ENCODE measurements at places on chromosomes 4 and X.

- H3K27ac ChIP-seq = no peak overlapping the region
- no peak for DNase-seq
- H3K4me1 ChIP-seq = no peaks in the 10 kb centered on the region
- H3K4me3 ChIP-seq = no peak overlapping the region
Measured at GRCh38 chr4:124727331-124727890, 14.9 kb upstream of the ANKRD50 start.

DNA sequence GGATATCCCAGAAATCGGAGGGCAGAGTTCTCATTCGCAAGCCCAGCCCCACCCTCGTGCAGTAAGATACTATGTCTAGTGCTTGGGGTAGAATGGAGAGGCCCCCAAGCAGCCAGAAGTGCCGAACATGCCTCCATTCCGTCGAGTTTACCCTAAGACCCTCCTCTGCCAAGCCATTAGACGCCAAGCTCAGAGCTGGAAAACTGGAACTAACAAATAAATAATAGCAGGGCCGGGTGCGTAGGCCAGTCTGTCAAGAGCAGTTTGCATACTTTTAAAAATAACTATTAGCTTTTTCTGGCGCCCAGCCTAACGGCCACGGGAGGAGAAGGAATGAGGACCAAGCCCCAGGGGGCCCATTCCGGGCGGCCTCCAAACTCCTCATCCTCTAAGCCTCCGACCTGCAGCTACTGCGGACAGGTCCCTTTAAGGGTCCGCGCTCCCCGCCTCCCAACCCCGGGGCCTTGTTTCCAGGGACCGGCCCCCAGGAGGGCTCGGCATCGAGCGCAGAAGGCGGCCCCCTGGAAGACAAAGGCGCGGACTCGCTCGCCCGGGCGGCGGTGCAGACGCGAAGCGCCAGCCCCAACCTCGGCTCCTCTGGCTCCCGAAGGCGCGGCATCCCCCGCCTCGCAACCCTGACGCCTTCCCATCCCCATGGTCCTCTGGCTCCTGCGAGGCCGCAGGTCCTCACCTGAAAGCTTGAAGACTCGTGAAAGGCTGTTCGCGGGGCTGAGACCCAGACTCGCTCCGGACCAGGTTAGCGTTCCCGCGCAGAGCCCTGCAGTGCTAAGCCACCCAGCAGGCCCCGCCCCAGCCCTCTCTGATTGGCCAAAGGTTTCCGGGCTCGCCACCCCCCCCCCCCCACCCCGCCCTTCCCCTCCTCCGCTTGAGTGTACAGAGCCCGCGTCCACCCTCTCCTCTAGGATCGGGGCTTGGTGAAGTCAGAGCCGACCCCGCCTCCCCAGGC, at the start of gene TMSB15A:
Gene TMSB15A, minus strand, starts transcription at position 765 of the 967 bp plus-strand sequence.
- DNase-seq = peak; percentile 71
- H3K4me3 ChIP-seq = peak within 1 kb of the TSS; percentile 32
- peaks cover 17% of the 10 kb centered on the region for H3K27me3 ChIP-seq
- H3K4me1 ChIP-seq = no peaks in the 10 kb centered on the region
- H3K36me3 ChIP-seq = no peaks in the 10 kb centered on the region

- H3K4me1 ChIP-seq = no peaks in the 10 kb centered on the region
- H3K27ac ChIP-seq = no peak overlapping the region
- H3K4me3 ChIP-seq = no peak overlapping the region
Measured at GRCh38 chrX:53244610-53245009, 19.6 kb upstream of the KDM5C start.

DNA sequence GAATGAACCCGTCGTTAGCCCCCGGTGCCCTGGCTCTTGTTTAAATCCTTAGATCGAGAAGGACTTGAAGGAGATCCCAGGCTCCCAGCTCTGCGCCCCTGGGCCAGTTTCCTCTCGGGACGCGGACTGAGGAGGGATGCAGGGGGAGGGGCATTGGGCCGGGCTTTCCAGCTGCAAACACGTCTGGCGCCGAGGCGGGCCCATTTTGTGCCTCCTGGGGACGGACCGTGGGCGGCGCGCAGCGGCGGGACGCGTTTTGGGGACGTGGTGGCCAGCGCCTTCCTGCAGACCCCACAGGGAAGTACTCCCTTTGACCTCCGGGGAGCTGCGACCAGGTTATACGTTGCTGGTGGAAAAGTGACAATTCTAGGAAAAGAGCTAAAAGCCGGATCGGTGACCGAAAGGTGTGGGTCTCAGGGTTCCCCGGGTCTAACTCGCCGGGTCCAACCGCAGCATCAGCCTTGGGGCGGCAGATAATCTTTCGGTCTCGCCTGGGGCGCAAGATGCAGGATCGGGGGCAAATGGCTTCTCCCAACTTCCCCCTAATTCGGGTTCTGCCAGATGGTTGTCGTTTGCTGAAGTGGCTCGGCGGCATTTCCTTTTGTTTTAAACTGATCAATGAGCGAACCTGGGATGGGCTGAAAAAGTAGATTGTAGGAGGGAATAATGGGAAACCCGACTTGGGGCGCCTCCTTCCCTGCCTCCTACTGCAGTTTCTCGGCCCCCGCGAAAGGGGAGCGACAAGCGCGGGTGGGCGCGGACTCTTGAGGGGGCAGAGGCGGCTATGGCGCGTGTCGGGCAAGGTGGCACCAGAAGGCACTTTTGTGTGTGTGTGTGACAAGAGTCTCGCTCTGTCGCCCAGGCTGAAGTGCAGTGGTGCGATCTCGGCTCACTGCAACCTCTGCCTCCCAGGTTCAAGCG, 2.9 kb downstream of the PDGFRA start:
- H3K36me3 ChIP-seq = no peaks in the 10 kb centered on the region
- DNase-seq = peak; percentile 60
- no peaks in the 10 kb centered on the region for H3K27me3 ChIP-seq
- peak overlapping the region; percentile 30 for H3K4me3 ChIP-seq
- H3K4me1 ChIP-seq = peaks cover 47% of the 10 kb centered on the region

GRCh38 chr4:88792821-88793220, 95.2 kb upstream of the NAP1L5 start:
- no peak overlapping the region for H3K27ac ChIP-seq
- no peaks in the 10 kb centered on the region for H3K36me3 ChIP-seq
- H3K27me3 ChIP-seq = no peaks in the 10 kb centered on the region
- DNase-seq = no peak
- no peaks in the 10 kb centered on the region for H3K4me1 ChIP-seq
- H3K4me3 ChIP-seq = no peak overlapping the region

DNA sequence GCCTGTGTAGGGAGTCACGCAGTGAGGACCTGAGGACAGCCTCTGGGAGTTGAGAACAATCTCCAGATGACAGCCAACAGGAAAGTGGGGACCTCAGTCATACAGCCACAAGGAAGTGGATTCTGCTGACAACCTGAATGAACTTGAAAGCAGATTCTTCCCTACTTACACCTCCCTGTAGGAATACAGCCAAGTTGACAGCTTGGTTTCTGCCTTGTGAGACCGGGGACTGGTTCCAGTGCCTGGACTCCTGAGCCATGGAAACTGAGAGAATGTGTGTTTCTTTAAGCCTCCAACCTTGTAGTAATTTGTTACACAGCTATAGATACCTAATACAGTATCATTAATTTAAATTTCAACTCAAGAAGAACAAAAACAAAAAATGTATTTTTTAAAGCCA, 107.5 kb downstream of the CNKSR2 start:
- no peaks in the 10 kb centered on the region for H3K27me3 ChIP-seq
- H3K36me3 ChIP-seq = no peaks in the 10 kb centered on the region
- H3K4me1 ChIP-seq = no peaks in the 10 kb centered on the region

DNA sequence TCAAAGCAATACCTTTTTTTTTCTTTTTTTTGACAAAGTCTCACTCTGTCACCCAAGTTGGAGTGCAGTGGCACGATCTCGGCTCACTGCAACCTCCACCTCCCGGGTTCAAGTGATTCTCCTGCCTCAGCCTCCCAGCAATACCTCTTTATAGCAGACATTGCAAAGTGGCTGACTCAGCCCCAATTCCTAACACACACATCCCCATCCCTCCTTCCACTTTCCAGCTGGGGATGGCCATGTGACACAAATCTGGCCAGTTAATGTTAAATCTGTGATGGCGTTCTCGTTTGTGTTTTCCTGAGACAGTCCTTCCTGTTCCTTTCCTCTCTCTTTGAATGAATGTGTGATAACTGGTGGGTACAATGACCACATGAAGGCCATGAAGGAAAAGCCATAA, 276.2 kb upstream of the KLF3 start:
- no peaks in the 10 kb centered on the region for H3K36me3 ChIP-seq
- peaks cover 44% of the 10 kb centered on the region for H3K4me1 ChIP-seq
- no peaks in the 10 kb centered on the region for H3K27me3 ChIP-seq
- no peak for DNase-seq
- peak overlapping the region; percentile 74 for H3K27ac ChIP-seq

DNA sequence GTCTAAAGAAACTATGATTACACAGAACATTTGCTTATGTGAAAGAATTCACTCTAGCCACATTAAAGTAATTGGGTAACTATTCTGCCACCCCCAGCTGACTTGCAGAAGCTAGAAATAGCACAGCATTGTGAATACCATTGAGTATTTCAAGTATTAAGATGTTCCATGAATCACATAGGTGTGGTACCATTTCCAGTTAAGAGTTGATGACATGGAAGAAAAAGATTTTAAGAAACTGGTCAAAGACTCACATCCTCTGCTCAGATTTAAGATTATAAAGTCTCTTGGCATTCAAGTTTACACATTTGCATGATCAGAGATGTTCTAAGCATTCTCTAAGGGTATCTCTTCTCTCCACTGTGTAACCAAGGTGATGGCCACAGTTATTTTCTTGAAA, 287.5 kb downstream of the CAMK2D start:
- H3K36me3 ChIP-seq = no peaks in the 10 kb centered on the region
- no peak overlapping the region for H3K27ac ChIP-seq
- H3K27me3 ChIP-seq = no peaks in the 10 kb centered on the region
- no peak for DNase-seq
- no peaks in the 10 kb centered on the region for H3K4me1 ChIP-seq
- H3K4me3 ChIP-seq = no peak overlapping the region

DNA sequence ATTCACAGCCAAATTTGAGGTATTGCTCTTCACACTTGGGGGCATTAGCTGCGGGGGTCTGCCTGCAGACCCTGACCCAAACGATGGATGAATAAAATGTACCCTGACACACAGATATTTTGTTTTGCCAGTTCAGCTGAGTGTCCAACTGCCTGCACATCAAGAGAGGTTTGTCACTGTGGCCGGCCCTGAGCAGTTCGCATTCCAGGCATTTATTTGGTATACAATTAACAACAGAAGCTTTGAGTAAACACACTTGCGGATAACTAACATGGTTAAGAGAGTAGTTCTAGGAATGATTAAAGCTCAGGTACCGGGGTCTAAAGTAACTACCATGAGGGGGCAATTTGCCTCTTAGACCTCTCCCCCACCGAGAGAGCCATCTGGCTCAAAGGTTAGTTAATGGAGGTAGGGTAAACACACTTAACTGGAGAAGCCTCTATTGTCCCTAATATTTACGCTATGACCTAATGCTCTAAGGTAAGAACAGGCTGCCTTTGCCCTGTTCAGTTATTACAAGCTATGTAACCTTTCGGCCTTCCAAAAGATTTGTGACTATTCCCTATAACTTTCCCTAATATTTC, 162.0 kb downstream of the SNCA start:
- H3K4me1 ChIP-seq = no peaks in the 10 kb centered on the region
- no peak overlapping the region for H3K27ac ChIP-seq
- H3K27me3 ChIP-seq = no peaks in the 10 kb centered on the region
- no peaks in the 10 kb centered on the region for H3K36me3 ChIP-seq

GRCh38 chr4:180052629-180053028, 2190.6 kb upstream of the TENM3 start:
- no peak overlapping the region for H3K27ac ChIP-seq
- no peak overlapping the region for H3K4me3 ChIP-seq
- no peak for DNase-seq
- H3K27me3 ChIP-seq = no peaks in the 10 kb centered on the region
- no peaks in the 10 kb centered on the region for H3K4me1 ChIP-seq

DNA sequence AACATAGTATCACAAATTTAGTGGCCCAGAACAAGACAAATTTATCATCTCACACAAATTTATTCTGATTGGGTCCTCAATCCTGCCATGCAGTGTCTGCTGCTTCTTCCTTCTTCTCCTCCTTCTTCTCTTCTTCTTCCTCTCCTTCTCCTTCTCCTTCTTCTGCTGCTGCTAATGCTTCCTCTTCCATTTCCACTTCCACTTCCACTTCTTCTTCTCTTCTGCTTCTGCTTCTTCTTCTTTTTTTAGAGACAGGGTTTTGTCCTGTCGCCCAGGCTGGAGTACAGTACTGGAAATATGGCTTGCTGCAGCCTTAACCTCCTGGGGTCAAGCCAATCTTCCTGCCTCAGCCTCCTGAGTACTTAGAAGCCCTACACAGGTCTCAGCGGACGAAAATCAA, 37.5 kb downstream of the FGFBP1 start:
- no peak overlapping the region for H3K4me3 ChIP-seq
- H3K27me3 ChIP-seq = no peaks in the 10 kb centered on the region
- no peak overlapping the region for H3K27ac ChIP-seq
- no peaks in the 10 kb centered on the region for H3K36me3 ChIP-seq
- DNase-seq = no peak

DNA sequence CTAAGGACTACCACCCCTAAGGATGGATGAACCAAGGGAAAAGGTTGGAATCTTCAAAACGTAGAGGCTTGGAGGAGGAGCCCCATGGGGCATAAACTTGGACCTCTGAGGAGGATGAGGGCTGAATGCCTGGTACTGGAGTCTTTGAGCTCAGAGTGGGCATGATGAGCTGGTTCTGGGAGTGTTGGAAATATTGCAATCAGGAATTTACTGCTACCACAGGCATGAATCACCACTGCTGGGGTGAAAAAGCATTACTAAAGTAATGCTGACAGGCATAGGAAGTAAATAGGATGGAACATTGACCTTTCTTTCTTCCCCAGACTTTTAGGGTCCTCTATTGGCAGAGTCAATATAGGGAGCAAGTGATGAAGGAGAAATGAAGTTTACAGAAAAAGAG, 105.8 kb upstream of the RPS6KA3 start:
- H3K36me3 ChIP-seq = no peaks in the 10 kb centered on the region
- H3K4me1 ChIP-seq = no peaks in the 10 kb centered on the region
- H3K4me3 ChIP-seq = no peak overlapping the region
- no peak for DNase-seq

DNA sequence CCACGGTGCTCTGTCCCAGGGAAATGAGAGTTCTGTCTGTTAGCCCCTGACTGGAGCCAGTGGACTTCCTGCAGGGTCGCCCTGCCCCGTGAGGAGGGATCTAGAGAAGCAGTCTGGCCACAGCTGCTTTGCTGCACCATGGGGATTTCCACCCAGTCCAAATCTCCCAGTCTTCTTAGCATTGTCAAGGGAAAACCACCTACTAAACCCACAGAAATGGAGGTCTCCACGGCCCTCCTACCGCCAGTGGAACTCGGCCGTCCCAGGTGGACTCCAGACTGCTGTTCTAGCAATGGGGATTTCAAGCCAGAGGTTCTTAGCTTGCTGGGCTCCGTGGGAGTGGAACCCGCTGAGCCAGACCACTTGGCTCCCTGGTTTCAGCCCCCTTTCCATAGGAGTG, 133.3 kb upstream of the PCDH7 start:
- H3K27me3 ChIP-seq = no peaks in the 10 kb centered on the region
- H3K36me3 ChIP-seq = no peaks in the 10 kb centered on the region
- H3K4me1 ChIP-seq = no peaks in the 10 kb centered on the region
- no peak overlapping the region for H3K4me3 ChIP-seq

- H3K36me3 ChIP-seq = no peaks in the 10 kb centered on the region
- H3K4me1 ChIP-seq = no peaks in the 10 kb centered on the region
- H3K27me3 ChIP-seq = no peaks in the 10 kb centered on the region
- DNase-seq = no peak
Measured at GRCh38 chr4:108878806-108879205, 116.0 kb upstream of the ETNPPL start.
